Pons (tissue), 1 donor: ENCODE measurements at places on chromosomes 6 and 20.

- peak; percentile 4 for DNase-seq
These were observed 124.8 kb downstream of the PRKN start for GRCh38 chr6:162602759-162603158.

DNA sequence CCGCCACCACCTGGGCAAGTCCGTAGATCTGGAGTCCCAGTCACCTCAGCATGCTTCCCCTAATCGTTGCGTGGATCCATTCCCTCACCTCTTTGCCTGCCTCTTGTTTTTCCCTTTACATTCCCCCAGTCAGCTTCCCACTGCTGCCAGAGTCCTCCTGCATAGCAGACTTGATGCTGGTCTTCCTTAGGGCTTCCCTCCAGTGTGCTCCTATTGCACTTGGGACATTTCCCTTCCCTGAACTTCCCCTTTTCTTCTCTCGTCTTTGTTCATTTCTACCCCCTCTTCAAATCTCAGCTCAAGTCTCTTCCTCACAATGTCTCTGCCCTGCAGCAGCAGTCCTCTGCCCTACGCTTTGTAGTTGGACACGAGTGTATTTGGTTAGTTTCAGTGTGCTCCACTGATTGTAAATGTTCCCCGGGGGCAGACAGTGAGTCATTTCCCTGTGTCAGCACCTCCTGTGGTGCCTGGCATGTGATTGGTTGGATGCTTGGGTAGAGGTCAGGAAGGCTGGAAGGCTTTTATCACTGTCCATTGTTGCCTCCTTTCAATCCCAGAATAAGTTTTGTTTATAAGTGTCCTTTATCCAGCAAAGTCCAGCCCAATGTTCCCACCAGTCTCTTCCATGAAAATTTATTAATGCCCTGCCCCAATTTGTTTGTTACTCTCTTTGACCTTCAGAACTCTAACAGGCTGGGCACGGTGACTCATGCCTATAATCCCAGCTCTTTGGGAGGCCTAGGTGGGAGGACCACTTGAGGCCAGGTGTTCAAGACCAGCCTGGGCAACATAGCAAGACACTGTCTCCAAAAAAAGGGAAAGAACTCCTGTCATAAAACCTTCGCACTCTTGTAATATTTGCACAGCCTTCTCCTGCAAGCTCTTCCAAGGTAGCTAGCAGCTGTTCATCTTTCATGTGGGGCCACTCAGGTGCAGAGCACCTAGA is 38.3 kb downstream of the FAM120B start:
- no peak for DNase-seq

- no peak for DNase-seq
These were observed 38.5 kb downstream of the TPD52L1 start for GRCh38 chr6:125191916-125192609.

DNA sequence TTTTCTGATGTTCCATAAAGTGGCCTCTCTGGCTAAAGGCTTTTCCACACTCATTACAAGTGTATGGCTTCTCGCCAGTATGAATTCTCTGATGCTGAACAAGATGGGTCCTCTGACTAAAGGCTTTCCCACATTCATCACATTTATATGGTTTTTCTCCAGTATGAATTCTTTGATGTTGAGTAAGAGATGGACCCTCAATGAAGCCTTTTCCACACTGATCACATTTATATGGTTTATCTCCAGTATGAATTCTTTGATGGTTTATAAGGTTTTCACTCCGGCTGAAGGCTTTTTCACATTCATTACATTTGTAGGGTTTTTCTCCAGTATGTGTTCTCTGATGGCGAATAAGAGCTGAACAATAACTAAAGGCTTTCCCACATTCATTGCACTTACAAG is 20.4 kb downstream of the ZNF184 start:
- no peak for DNase-seq

DNA sequence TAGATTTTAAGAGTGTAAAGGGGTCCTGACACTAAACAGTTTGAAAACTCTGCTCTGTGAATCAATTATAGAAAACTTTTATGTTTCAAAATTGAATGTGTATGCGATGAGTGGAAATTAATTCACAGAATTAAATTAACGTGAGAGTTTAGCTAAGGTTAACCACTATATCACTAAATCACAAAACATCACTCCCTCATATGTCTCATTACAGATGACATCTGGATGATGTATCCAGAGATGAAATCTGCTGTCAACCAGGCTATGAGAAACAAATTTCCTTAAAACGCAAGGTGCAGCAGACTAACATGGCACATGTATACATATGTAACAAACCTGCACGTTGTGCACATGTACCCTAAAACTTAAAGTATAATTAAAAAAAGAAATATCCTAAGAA is 27.3 kb downstream of the PRSS35 start:
- no peak for DNase-seq

DNA sequence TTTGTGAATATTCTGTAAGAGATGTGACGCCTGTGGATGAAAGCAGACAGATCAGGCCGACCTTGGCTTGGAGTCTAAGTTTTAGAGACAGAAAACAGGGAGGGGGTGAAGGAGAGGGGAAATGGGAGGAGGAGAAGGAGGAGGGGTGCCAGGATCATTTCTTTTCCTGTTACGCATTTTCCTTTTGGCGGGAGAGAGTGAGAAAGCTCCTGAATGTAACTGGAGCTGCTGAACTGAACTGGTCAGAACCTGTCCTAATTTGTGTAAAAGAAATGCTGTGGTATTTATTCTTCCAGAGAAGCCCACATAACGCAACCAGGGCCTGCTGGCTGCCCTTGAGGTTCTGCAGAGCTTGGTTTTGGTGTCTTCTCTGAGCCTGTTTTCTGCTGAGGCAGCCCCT is 41.9 kb downstream of the UTRN start:
- DNase-seq, result no peak
